Mucosa of descending colon (tissue), 3 donors: ENCODE measurements at places on chromosomes 12 and 14. TPM values are rescaled to one million over a fixed set of nuclear protein-coding genes. Genes with fewer than 3 reads are reported as not detected.

GRCh38 chr14:24032727-24033418, 18.9 kb upstream of the CARMIL3 start:
- DNase-seq = no peak

GRCh38 chr14:24504425-24504950, 3.6 kb downstream of the CMA1 start:
- no peak for DNase-seq

CLEC4D gene
- 0.41 TPM for total RNA-seq

GRCh38 chr12:14968478-14968877, 4.4 kb upstream of the PDE6H start:
- DNase-seq = no peak

GRCh38 chr14:33081259-33081658, 142.6 kb downstream of the NPAS3 start:
- DNase-seq = peak; percentile 5

INHBC gene
- total RNA-seq = not detected

- DNase-seq = no peak
Observed at GRCh38 chr12:7162691-7163114, 26.8 kb upstream of the PEX5 start.

DNA sequence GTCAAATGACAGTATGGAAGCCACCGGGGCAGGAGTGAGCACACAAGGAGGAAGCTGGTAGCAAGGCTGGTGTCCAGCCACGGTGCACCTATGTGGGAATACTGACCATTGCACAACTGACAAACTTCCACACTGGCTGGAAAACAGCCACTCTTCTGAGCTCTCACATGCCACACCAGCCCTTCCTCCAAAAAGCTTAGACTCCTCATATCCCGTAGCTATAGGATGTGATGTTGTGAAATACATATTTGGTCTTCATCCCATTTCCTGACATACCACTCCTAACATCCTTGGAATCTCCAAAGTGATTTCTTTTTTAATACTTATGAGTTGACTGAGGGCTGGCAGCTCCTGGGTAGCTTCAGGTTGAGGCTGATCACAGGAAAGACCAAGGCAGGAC, 103.6 kb downstream of the NTF3 start:
- DNase-seq = no peak

UBE2N gene
- total RNA-seq = 81.3 TPM

GRCh38 chr14:45070215-45070614, 13.7 kb upstream of the PRPF39 start:
- DNase-seq = no peak

GRCh38 chr12:3129301-3130056, 52.3 kb downstream of the TSPAN9 start:
- no peak for DNase-seq

GRCh38 chr14:100504372-100505078, 82.7 kb downstream of the BEGAIN start:
- no peak for DNase-seq

DNA sequence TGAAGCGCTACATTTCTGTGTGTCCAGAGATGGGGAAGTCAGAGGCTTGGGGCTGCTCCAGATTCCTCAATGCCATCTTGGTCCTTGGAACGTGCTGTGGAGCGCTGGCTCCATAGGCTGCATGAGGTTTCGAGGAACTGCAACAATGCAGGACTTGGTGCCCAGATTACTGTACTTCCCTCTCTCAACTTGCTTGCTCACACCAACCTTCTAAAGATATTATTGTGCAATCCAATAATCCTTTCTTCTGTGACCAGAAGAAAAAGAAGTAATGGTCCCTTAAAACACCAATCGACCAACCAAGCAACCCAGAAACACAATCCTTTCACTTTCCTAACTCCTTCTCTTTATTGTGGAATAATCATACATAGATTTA, 3.7 kb downstream of the PRICKLE1 start:
- DNase-seq = no peak

DNAJC22 gene
- 45.7 TPM for total RNA-seq

CAPS2 gene
- total RNA-seq = 7.1 TPM

- DNase-seq = no peak
Observed at GRCh38 chr14:71245659-71246361, 338.6 kb downstream of the PCNX1 start.

GRCh38 chr12:99004799-99005466, 359.8 kb downstream of the APAF1 start:
- no peak for DNase-seq

MRPL51 gene
- total RNA-seq = 119 TPM

GRCh38 chr12:105641749-105642148, 311.3 kb downstream of the C12orf75 start:
- DNase-seq = no peak

DNA sequence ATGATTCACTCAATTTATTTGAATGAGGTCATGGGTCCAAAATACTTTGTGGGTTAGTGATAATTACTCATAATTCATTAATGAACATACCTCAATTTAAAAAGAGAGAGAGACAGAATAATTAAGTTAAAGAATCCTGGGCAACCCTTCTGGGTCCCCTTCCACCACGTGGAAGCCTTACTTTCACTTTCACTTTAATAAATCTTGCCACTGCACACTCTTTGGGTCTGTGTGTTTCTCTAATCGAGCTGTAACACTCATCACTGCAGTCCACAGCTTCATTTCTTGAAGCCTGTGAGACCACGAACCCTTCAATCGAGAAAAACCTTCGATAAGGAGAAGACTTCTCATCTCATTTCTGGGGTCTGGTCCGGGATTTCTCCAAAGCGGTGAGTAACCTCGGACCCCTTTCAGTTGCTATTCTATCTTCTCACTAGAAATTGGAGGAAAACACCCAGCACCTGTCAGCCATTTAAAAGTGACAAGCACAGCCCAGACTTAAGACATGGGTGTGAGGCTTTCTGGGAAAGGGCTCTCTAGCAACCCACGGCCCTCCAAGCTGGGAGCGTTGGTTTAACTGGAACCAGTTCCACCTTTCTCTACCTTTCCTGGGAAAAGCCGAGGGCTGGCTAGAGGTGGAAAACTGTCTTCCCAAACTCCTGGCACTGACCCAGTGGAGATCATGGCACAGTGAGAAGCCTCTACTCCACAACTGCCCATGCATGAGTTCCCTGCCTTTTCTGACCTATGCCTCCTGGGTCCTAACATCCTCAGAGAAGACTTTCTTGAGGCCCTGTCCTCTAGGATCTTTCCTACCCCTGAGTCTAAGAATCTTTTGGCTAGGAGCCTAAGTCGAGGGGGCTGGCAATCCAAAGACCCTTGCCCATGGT, 148.8 kb upstream of the ATF7IP start:
- DNase-seq = no peak

SIX1 gene
- total RNA-seq = not detected

DNA sequence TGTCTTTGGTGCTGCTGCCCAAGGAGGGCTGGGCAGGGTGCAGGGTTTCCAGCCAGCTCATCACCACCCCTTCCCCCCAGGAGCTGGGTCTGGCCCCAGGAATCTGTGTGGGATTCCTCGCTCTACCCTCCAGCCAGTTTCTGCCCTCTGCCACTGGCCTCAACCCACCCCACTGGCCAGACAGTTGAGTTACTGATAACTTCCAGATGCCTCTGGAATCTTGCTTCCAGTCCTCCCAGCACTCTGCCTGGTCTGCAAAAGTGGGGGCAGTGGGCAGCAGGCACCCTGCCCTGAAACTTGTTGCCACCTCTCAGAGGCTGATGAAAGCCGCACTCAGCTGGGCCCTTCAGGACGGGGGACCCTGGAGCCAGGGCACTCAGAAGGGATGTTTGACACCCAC, 20.1 kb upstream of the TBX3 start:
- DNase-seq = no peak

- DNase-seq = no peak
Observed at GRCh38 chr12:112564160-112564784, 145.5 kb downstream of the PTPN11 start.

PRPF39 gene
- 38.4 TPM for total RNA-seq

PTCSC3 gene
- total RNA-seq = not detected

GRCh38 chr12:75571656-75572205, 60.3 kb upstream of the KRR1 start:
- no peak for DNase-seq

- DNase-seq = no peak
Observed at GRCh38 chr12:116458492-116458891, 100.7 kb upstream of the MAP1LC3B2 start.

CLEC6A gene
- not detected for total RNA-seq

GRCh38 chr12:43147878-43148277, 404.1 kb downstream of the ADAMTS20 start:
- DNase-seq = no peak

DNA sequence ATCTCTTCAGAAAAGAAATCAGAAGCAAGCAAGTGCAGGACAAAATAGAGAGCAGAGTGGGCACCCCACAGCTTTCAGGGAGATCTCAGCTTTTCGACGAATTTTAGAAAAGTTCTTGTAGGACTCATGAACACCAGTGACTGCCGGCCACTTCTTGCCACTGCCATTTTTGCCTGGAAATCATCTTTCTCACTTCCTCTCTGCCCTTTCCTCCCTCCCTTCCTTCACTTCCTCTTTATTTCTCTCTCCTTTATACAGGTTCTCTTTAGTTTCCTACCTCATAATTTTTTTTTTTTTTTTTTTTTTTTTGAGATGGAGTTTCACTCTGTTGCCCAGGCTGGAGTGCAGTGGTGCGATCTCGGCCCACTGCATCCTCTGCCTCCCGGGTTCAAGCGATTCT, 185.6 kb downstream of the APAF1 start:
- DNase-seq = no peak

DNA sequence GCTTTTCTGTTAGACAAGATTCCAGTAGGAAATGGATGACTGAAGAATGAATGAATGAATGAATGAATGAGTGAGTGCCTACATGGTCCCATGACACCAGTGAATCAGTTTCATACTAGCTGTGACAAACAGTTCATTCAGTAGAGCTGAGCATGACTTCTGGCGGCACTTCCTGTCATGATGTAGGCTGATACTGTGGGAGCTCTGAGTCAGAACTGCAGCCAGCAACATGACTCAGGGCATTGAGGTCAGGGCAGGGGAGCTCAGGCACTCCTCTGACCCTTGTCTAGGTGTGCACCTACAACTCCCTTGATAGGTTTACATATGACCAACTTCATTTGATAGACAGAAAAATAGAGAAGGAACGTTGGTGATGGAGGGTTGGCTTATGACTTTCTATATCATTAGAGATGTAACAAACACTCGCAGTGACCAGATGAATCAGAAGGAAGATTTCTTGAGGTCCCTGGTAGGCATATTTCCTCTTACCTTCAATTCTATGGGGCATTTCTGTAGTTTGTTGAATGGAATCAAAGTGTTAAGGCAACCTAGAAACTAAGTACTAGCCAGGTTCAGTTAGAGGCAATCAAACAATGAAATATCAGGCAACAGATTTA, 139.3 kb upstream of the ARHGAP5 start:
- DNase-seq = peak; percentile 67

AQP2 gene
- total RNA-seq = not detected

GRCh38 chr12:52805000-52805399, 8.9 kb downstream of the KRT4 start:
- DNase-seq = no peak

GRCh38 chr12:118189741-118190191, 53.8 kb downstream of the PEBP1 start:
- no peak for DNase-seq

RPGRIP1 gene
- 0.09 TPM for total RNA-seq

DNA sequence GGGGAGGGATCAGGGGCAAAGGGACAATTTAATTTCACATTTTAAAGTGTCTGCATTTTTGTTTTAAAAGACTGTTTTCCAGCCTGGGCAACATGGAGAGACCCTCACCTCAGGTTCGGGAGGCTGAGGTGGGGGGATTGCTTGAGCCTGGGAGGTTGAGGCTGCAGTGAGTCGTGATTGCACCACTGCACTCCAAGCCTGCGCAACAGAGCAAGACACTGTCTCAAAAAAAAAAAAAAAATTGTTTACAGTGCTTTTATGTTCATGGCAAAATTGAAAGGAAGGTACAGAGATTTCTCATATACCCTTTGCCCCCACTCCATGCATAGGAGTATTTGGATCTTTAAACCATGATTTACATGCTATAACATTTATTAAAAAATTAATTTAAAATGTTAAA, 16.4 kb upstream of the HVCN1 start:
- DNase-seq = no peak

SDR9C7 gene
- not detected for total RNA-seq

GRCh38 chr14:104420990-104421389, 158.6 kb upstream of the C14orf180 start:
- DNase-seq = no peak

ACSM4 gene
- not detected for total RNA-seq

TAS2R42 gene
- not detected for total RNA-seq

DNA sequence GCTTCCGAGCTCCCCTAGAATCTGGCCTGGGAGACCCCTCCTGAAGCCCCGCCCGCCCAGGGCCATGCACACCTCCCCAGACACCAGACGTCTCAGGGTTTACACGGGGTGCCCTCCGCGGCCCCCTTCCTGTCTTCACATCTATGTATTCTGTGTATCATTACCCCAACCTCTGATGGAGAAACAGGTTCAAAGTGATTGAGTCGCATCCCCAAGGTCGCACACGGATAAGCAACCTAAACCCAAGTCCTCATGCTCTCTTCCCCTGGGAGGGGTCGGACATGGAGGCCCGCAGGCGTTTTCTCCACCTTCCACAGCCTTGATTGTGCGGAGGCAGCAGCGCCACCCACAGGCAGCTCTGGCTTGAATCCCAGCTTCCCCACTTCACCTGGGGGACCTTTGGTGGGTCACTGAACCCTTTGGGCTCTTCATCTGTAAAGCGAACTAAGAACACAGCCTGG, 237.3 kb downstream of the BCL11B start:
- DNase-seq = no peak

INSM2 gene
- total RNA-seq = not detected

DNA sequence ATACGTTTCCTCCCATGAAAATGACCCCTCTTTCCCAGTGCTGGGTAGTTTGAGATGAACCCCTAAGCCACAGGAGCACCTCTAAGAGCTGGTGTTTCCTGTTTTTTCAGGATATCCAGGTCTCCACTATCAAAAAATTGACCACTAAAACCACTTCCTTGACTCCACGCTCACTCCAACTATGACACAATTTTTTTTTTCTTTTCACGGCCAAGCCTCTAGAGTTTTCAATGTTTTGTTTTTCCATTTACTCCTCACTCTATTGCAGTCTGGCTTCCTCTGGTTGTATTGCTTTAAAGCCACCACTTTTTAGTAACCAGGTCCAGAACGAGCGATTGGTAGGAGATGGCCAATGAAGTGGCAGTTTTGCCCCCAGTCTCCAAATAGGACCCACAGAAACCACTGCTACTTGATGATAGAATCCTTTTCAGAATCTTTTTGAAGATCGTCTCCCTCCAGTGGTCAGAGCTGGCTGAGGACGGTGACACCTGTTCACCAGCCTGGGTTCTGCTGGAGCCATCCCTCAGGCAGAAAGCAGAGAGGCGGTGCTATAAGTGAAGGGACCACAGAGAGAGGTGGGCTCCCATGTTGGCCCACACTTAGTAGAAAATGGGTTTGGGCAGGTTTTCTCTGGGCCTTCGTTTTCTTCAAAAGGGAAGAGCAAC, 454.4 kb downstream of the VRK1 start:
- no peak for DNase-seq

- DNase-seq = no peak
Observed at GRCh38 chr14:100773331-100774163, 46.9 kb downstream of the DLK1 start.

DNA sequence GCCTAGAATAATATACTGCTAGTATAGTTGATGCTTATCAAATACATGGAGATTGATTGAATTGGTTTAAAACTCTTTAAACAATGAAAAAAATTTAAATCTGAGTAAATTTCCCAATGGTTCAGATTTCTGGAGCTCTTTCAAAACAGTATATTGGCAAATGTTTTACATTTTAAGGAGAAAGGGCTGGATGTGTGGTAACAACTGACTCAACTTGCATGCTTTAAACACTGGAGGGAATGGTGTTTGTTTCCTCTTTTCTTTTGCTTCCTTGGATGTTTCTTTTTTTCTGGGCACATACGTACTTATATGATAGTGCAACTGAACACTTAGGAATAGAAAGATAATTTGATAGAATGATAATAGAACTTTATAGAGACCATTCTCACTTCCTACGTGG, 73.8 kb upstream of the RFX4 start:
- no peak for DNase-seq
